Esophagus muscularis mucosa (tissue), 4 donors: ENCODE measurements at places on chromosomes 16 and 17. TPM values are rescaled to one million over a fixed set of nuclear protein-coding genes. Genes with fewer than 3 reads are reported as not detected.

Gene TERB1
- total RNA-seq, result not detected

Gene CCL8
- not detected for total RNA-seq

Gene KLHL10
- 3.0 TPM for total RNA-seq

DNA sequence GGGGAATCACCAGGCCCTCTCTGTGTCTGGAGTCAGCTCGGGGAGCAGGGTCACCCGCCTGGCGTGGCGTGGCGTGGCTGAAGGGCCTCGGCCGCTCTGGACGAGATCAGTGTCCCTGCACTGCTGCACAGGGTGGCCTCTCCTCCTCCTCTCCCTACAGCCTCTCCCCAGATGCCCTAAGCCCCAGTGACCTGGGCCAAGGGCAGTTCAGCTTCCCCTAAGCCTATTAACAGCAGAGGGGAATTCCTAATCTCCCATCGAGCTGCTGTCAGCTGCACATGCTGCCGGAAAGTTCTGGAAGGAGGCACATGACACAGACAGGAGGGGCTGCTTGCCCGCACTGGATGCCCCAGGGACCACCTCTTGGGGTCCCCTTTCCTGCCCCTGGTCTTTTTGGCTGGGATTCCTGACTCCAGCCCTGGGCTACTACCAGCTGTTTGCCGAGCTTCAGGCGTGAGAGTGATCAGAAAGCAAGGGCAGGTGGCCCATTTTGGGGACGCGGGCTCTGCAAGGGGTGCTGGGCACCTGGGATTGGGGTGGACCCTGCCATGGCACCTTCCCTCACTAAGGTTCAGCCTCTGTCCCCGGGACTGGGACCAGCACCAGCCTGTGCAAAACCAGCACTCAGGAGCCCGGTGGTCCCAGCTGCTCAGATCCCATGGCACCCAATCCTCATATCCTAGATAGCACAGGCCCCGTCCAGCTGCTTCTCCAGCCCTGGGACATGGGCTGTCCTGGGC lies 794 bp downstream of the PDE6G start:
- DNase-seq, result no peak

- no peak for DNase-seq
These were observed 115.1 kb downstream of the PPM1E start for GRCh38 chr17:58870747-58871146.

DNA sequence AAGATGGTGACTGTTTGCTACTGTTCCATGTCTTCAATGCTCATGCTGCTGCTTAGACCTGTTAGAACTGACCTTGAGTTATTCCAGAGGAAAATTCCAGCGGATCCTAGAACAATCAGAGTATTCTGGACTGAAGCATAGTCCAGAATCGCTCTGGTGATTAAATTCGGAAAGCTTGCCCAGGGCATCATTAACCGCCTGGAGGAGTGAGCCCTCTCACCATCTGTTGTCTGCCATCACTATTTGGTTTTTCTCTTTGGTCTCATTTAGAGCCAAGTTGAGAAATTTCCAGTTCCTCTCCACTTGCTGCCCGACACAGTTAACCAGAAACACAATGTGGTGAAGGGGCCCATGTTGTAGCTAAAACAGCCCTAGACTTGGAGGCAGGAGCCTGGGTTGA lies 104.1 kb downstream of the BMERB1 start:
- no peak for DNase-seq

GRCh38 chr16:4388271-4389021 lies 16.8 kb downstream of the VASN start:
- no peak for DNase-seq

GRCh38 chr17:2803386-2803785 lies 7.1 kb downstream of the RAP1GAP2 start:
- DNase-seq, result no peak

GRCh38 chr16:29743827-29744531 lies 1.8 kb downstream of the C16orf54 start:
- DNase-seq, result no peak

DNA sequence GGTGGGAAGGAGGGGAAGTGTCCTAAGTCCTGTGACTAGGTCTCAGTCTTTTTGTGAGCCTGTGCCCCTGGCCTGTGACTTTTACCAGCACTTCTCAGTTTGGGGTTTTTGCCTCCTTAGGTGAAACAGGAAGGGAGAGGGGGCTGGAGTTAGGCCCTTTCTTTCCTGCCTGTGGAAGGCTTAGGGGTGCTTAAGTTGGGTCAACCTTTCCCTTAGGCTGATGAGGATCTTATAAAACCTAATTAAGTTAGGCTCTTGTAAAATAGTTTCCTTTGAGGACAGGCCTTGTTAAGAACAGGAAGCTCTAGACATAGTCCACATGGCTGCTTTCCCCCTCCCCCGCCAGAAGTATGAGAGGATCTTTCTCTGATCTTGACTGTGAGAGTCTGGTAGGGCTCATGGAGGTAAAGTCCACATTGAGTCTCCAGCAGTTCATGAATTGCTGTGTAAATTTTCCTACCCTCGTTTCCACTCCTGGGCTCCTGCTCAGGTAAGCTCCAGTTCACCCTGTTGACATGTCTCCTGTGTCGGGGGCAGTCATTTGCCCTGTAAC lies 17.0 kb upstream of the DNASE1 start:
- DNase-seq, result no peak

GRCh38 chr17:78818932-78819331 lies 21.7 kb downstream of the USP36 start:
- DNase-seq, result no peak

GRCh38 chr16:30956601-30957455 lies 726 bp upstream of the SETD1A start:
- no peak for DNase-seq

GRCh38 chr16:31148281-31148728 lies 1.6 kb downstream of the PRSS36 start:
- no peak for DNase-seq
